ENCODE measurements at places on chromosomes 5 and 9.

- no peak for DNase-seq
Observed at GRCh38 chr9:120435091-120435490, 144.9 kb downstream of the CDK5RAP2 start.

DNA sequence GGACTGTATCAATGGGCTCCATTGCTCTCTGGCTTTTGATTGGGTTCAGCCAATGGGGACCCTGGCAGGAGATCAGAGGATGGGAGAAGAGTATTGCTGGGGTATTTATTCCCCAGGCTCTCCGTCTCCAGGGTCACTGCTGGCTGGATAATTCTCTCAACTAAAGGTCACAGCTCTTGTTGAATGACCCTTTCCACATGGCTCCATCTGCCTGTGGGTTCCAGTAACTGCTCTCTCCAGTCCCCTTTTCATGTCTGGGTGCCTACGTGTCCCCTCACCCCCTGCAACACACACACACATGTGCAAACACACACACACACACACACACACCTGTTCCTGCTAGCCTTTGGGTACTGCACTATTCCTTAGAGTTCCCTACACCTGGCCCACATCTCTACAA, 53.9 kb upstream of the RIC1 start:
- DNase-seq: no peak

DNA sequence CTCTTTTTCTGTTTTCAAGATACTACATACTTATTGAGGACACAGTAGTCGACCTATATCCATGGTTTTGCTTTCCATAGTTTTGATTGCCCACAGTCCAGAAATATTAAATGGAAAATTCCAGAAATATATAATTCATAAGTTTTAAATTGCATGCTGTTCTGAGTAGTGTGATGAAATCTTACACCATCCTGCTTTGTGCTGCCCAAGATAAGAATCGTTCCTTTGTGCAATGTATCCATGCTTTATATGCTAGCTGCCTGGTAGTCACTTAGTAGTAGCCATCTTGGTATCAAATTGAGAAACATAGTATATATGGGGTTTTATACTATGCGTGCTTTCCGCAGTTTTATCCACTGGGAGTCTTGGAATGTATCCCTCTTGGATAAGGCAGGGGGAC, 59.0 kb downstream of the CWC27 start:
- no peak for DNase-seq

GRCh38 chr5:174364676-174365075, 319.2 kb downstream of the NSG2 start:
- no peak for DNase-seq

GRCh38 chr5:147436596-147436995, 73.3 kb downstream of the DPYSL3 start:
- DNase-seq: no peak

DNA sequence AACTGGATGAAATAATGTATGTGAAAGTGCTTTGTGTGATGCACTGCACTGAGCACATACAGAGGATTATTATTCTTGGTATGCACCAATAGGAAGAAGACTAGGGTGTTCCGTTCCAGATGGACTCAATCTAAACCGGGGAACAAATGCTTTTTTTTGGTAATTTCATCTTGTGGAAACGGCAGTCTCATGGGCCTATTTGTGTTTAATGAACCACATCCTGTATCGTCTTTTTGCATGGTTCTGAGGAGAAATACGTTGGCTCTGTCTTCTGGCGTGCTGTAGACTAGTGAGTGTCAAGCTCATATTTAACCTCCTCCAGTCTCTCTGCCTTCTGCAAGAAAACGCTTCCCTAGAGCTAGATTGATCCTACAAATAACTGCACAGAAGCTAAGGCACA, 30.0 kb downstream of the TRIM32 start:
- no peak for DNase-seq

DNA sequence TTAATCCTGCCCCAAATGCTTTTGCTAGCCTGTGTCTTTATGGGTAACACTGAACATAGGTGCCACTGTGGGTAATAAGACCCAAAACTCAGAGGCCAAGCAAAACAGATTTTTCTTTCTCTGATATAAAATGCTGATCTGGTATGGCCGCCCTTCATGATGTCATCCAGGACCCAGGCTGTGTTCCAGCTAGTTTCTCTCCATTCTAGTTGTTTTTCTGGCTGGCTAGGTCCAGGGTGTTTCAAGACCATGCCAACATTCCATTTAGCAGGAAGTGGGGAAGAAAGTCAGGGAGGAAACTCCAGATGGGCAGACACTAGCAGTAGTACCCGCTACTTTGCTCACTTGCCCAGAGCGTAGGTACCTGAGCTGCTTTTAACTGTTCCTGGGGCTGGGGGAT, 183.9 kb upstream of the OTULINL start:
- no peak for DNase-seq

GRCh38 chr9:114754581-114754980, 51.3 kb downstream of the TNFSF15 start:
- DNase-seq: peak; percentile 10

GRCh38 chr5:173981185-173981761, 7.7 kb upstream of the C5orf47 start:
- DNase-seq: no peak

- DNase-seq: no peak
Observed at GRCh38 chr9:114919611-114920010, 10.8 kb downstream of the TNFSF8 start.

DNA sequence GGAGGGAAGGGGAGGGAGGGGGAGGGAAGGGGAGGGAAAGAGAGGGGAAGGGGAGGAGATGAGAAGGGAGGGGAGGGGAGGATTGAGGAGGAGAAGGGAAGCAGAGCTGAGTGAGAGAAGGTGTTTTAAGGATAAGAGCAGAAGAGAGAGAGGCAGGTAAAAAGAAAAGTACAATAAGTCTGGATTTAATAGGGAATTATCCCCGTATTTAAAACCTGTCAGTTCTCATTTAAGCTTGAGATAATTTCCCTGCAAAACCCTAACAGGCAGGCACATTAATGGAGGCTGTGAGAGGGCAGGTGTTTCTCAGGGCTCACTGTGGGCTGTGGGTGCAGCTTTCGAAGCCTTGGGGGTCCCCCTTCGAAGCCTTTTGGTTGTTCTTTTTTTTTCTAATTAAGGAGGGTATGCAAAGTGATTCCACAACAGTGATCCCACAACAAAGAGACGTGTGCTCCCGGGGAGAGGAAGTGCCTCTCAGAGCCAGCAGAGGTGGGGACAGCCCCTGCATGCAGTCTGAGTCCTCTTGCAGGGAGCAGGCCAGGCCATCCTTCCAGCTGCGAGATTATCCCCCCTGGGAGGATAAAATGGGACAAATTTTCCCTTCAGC, 317.9 kb upstream of the IRX1 start:
- no peak for DNase-seq

GRCh38 chr5:132017316-132017715, 5.9 kb upstream of the ACSL6 start:
- peak; percentile 17 for DNase-seq

GRCh38 chr9:130461218-130461630, 16.5 kb downstream of the ASS1 start:
- peak; percentile 57 for DNase-seq

- no peak for DNase-seq
Observed at GRCh38 chr5:773517-774264, 10.8 kb downstream of the ZDHHC11B start.

DNA sequence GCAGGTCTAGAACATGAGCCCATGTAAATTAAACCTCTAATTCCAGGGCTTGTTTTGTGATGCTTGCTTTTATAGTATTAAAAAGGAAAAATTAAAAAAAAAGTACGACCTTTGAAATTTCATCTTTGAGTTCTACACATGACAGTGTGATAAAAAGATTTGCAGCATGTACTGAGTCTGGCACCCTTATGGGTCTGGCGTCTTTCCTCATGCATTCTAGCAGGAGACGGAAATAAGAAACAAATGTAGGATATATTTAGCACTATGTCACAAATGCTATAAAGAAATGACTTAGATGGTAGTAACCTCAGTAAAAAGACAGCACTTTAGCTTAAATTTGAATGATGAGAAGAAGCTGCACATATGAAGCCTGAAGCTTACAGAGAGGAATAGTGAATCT, 1474.3 kb upstream of the CDH6 start:
- no peak for DNase-seq

- no peak for DNase-seq
Observed at GRCh38 chr9:2281031-2281802, 266.1 kb downstream of the SMARCA2 start.

GRCh38 chr5:109191153-109191558, 218.6 kb downstream of the PJA2 start:
- DNase-seq: peak; percentile 20

GRCh38 chr9:105038051-105038450, 110.1 kb upstream of the ABCA1 start:
- DNase-seq: no peak

DNA sequence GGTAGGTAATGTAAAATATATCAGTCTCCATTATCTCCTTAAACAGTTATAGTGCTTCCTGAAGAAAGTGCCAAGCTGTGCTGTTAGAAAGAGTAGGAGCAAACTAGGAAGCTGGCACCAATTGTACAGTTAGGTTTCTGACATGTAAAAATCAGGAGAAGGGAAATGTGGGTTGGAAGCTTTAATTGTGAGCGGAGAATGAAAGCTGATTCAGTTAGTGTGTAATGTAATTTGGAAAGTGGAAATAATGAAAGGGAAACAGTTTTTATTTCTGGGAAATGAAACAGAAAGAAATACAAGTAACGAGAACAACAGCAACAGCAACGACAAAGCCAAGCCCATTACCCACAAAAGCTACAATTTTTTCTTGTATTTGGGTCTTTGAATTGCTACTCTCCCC, 48.8 kb upstream of the JAK2 start:
- DNase-seq: peak; percentile 28

DNA sequence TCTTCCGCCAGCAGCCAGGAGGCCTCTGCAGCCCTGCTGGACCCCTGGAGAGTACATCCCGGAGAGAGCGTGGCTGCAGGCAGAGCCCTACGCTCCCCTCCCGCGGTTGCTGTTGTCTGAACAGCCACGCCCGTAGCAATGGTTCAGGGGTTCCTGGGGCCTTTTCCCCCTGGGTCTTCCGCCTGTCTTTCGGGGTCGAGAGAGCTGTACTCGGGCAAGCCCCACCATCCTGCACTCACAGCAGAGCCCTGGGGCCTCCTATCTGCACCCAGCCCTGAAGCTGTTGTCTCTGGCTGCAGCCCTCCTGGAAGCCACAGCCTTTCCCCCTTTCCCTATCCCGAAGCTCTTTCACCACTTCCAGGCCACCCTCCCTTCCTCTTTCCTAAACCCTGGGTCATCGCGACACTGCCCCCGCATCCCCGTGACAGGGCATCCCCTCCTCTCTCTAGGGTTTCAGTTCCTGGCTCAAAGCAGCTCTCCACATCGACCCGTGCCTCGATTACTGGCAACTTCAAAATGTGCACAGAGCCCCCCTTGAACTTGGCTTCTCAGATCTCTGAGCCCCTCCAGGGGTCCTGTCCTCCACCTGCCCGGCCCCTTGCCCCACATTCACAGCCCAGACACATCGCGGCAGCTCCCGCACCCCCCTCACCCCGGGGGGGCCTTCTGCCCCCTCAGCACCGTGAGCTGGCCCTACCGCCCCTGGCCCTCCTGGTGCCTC, 43.9 kb upstream of the CEP72 start:
- no peak for DNase-seq

GRCh38 chr5:158159621-158160020, 300.7 kb upstream of the CLINT1 start:
- DNase-seq: no peak

DNA sequence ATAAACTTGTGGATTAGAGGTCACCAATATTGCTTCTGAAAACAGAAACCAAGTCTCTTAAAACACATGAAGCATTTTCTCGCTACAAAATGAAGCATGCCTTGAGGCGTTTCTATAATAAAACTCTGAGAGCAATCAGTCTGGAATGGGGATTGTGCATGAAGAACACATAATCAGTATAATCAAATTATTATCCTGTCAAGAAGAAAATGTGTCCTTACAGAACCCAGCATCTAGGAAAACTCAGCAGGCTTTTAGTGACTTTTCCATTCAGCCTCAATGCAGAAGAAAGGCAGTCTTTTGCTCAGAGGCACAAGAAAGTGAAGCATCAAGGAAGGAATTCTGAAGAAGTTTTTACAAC, 121.9 kb downstream of the CDH18 start:
- no peak for DNase-seq

DNA sequence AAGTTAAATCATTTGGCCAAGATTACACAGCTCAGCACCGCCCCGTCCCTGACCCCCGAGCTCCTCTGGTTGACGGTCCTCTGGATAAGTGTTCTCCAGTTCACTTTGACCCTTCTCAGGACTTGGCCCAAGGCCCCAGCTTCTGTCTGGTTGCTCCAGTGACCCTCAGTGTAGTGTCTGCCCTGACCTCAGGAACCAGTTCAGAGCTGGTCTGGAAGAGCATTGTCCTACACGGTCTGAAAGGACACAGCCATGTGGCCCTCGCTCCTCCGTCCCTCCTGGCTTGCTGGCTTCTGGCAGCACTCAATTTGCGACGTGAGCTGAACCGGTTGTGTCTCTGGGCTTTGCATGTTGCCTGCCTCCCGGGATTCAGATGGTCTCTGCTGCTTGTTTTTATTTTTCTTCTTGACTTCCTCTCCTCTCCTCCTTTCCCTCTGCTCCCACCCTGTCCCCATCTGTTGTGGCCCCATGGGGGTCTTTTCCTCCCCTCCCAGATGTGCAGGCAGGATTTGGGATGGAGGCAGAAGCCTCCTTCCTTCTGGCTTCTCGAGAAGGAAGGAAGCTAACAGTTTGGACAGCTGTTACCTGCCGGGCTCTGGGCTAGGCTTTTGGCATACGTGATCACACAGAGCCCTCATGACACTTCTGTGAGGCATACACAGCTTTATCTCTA, 72.0 kb downstream of the PPARGC1B start:
- no peak for DNase-seq

GRCh38 chr9:112295174-112295573, 38.2 kb downstream of the PTBP3 start:
- no peak for DNase-seq

DNA sequence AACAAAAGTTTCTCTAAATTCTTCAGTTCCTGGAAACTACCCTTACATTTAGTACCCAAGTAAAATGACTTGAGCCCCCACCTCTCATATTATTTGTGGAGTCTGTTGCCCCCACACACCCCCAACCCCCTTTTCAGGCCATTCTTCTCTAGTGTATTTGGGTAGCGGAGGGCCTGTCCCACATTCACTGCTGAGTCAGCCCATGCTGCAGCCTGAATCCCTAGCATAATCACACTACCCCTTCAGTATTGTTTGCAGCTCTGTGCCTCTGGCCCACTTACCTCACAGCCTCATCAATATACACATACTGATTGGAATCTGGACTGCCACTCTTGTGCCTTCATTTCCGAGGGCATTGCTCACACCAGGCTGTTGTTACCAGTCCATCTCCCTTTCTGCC, 26.8 kb downstream of the RGS7BP start:
- DNase-seq: no peak

- no peak for DNase-seq
Observed at GRCh38 chr5:6360323-6361072, 17.8 kb downstream of the MED10 start.

- DNase-seq: no peak
Observed at GRCh38 chr5:38291355-38291754, 33.0 kb downstream of the EGFLAM start.
